ENCODE measurements at places on chromosomes 4 and X.

DNA sequence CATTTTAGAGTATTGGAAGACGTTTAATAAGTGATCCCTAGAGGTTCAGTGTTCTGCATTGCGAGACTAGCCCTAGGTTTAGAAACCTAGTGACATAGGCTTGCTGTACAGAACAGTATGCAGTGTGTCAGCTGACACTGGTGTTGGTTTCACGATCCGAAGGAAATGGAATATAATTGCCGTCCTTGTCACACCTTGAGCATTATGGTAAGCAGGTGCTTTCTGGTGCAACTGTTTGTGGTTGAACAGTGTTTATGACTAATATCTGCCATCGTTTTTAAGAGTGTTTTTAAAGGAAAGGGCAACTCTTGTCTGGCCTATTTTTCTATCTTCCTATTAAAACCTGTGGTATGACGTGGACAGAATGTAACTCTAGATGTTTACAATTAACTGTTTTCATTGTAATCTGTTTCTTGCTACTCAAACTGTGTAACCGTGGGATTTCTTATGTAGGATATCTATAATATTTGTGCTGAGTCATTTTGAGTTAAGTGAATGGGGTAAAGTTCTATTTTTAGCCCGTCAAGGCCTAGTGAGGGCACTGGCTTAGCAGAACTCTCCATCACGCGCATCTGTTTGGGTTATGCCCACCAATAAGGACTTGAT is 53.8 kb upstream of the TBC1D14 start:
- H3K4me3 ChIP-seq: no peak overlapping the region
- no peaks in the 10 kb centered on the region for H3K4me1 ChIP-seq
- peaks cover 48% of the 10 kb centered on the region for H3K36me3 ChIP-seq
- no peak overlapping the region for H3K27ac ChIP-seq

DNA sequence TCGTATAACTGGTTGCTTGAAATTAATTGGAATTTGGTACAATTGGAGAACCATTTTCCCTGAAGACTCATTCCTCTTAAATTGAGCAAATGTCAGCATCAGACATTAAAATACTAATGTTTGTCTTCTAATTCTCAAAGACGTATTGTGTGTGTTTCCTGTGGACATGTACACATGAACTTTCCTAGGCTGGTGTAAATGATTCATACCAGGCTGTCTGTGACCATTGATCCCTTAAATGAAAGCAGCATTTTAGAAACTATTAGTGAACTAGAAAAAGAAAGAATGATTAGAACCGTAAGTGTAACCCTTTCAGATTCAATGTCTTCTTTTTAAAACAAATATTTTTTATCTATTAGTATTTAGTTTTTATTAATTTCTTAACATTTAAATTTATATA is 332.9 kb downstream of the PPP3CA start:
- H3K27me3 ChIP-seq: peaks cover 3% of the 10 kb centered on the region
- H3K4me3 ChIP-seq: no peak overlapping the region
- no peaks in the 10 kb centered on the region for H3K4me1 ChIP-seq
- H3K36me3 ChIP-seq: no peaks in the 10 kb centered on the region

- peaks cover 31% of the 10 kb centered on the region for H3K27me3 ChIP-seq
- no peak overlapping the region for H3K27ac ChIP-seq
- no peaks in the 10 kb centered on the region for H3K36me3 ChIP-seq
- H3K4me3 ChIP-seq: no peak overlapping the region
These were observed 39.2 kb upstream of the CRMP1 start for GRCh38 chr4:5932035-5932568.

- no peaks in the 10 kb centered on the region for H3K36me3 ChIP-seq
- peaks cover 5% of the 10 kb centered on the region for H3K27me3 ChIP-seq
- no peaks in the 10 kb centered on the region for H3K4me1 ChIP-seq
- no peak overlapping the region for H3K27ac ChIP-seq
These were observed 155.0 kb downstream of the MSL3 start for GRCh38 chrX:11913001-11913400.

DNA sequence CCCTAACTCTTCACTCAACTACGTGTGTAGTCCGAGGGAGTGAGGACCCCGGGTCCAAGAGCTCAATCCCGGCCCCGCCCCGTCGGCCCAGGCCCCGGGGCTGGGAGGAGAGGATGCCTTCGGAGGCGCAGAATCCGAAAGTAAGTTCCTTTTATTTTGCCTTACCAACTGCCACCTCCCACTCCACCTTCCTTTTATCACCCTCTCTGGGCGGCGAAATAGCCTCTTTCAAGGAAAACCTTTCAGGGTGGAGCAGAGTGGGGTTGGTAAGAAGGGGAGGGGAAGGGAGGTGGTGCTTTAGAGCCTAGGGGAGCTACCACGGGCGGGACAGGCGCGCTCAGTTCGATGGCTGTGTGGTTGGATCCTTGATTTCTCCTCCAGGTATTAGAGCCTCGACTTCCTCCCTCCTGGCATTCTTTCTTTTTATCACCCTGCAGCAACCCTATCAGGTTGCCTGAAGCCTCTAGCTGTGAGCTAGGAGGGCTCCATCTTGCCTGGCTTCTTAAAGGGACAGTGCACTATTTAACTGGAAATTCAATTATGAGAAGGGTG is 191.2 kb downstream of the RRAGB start:
- H3K4me3 ChIP-seq: peak overlapping the region; percentile 94
- H3K27me3 ChIP-seq: peaks cover 3% of the 10 kb centered on the region
- no peaks in the 10 kb centered on the region for H3K36me3 ChIP-seq
- peak; percentile 7 for DNase-seq
- H3K4me1 ChIP-seq: no peaks in the 10 kb centered on the region

DNA sequence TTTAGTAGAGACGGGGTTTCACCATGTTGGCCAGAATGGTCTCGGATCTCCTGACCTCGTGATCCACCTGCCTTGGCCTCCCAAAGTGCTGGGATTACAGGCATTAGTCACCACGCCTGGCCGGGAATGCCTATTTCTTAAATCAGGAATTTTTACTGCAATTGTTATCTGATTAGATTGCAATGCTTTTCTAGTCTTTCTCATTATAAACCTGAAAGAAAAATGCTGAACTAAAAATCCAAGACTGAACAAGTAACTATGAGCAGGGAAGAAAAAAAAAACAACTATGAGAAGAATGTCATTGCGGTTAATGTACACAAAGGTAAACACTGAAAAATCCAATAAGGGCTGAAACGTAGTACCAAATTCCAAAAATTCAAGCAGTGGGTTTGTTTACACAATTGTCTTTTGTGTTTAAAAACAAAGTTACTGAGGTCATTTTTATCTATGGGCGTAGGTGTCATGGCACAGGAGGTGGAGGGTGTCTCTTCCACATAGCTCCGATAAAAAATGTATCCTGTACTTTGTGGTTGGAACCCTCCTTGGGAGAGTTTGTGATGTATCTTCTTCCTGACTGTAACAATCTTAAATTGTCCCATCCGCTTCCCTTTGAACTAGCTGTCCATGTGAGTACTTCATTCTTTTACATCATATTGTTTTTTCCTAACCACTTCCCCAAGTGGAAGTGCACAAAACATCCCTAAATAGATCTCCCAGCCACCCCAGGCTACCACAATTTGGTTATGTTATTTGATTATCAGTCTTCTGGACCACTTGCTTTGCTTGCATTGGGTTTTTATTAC is 11.1 kb upstream of the TMEM156 start:
- H3K4me3 ChIP-seq: peak overlapping the region; percentile 89
- peak overlapping the region; percentile 52 for H3K27ac ChIP-seq
- H3K27me3 ChIP-seq: no peaks in the 10 kb centered on the region
- H3K4me1 ChIP-seq: peaks cover 37% of the 10 kb centered on the region
- DNase-seq: no peak

DNA sequence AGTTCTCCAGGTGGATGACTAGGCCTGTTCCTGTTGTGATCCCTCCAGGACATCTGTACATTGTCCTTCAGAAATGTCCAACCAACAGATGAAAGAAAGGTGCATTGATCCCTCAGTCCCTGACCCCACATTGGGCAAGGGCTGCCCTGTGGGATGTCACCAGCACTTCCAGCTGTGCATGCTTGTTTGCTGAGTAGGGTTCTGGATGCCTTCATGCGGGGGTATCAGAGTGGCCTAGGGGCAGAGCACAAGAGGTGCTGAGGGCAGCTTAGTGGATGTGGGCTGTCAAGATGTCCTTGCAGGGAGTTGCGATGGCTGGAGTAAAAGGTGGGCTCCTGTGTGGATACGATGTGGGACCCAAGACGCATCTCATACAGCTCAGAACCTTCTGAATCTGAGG is 112.5 kb downstream of the PALLD start:
- no peaks in the 10 kb centered on the region for H3K36me3 ChIP-seq
- no peak for DNase-seq
- H3K4me3 ChIP-seq: no peak overlapping the region
- peaks cover 64% of the 10 kb centered on the region for H3K4me1 ChIP-seq
- H3K27me3 ChIP-seq: peaks cover 8% of the 10 kb centered on the region

DNA sequence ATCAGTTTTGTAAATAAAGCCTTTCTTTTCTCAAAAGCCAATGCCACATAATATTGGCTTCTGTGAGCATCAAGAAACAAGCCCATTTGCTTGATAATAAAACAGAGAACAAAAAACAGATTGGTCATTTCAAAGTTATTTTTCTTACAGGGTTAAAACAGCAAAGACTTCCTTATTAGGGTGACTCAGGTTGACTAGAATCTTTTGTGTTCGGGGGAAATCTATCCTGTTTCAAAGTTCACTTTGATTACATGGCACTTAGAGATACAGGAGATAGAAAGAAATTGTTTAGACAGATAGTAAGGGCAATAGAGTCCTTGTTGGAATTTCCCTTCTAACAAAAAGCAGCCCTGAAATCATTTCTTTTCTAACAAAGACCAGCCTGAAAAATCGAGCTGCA is 170.0 kb upstream of the GLRA2 start:
- H3K27me3 ChIP-seq: no peaks in the 10 kb centered on the region
- no peak overlapping the region for H3K4me3 ChIP-seq
- peak overlapping the region; percentile 27 for H3K27ac ChIP-seq

- H3K27ac ChIP-seq: no peak overlapping the region
- DNase-seq: no peak
- no peak overlapping the region for H3K4me3 ChIP-seq
- H3K4me1 ChIP-seq: no peaks in the 10 kb centered on the region
- peaks cover 7% of the 10 kb centered on the region for H3K27me3 ChIP-seq
- peaks cover 8% of the 10 kb centered on the region for H3K36me3 ChIP-seq
These were observed 28.4 kb downstream of the ASMTL start for GRCh38 chrX:1424147-1424851.

DNA sequence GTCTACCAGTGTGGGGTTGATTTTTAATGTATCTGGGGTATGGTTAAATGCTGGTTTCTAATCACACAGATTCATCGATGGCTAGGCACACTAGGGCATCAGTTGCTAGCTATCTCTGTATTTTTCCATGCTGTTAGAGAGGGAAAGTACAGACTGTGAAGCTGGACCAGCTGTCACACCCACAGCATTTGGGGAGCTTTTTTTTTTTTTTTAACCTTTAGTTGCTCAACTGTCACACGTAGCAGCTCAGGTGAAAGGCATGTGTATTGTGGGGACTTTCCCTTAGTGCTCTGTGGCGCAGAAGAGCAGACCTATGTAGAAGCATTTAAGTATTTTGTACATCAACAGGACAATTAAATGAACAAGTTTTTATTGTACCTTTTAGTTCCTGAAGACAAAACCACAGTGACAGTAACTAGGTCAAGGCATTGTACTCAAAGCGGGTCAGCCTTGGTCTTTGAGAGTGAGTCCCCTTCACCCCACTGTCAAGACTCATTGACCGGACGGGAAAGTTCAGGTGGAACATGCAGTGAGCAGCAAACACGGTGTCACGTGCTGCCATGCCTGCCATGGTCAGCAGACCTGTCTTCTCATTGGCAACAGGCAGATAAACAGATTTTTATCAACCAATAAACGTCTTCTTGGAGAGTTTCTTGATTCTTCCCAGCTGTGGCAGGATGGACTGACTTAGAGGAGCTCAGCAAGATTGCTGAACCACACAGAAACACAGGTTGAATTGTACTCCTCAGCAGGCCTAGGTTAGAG is 65.3 kb downstream of the CASP3 start:
- H3K36me3 ChIP-seq: peaks cover 5% of the 10 kb centered on the region
- no peak overlapping the region for H3K4me3 ChIP-seq
- H3K27ac ChIP-seq: no peak overlapping the region
- peaks cover 6% of the 10 kb centered on the region for H3K4me1 ChIP-seq

GRCh38 chrX:100911731-100912130 is 17.0 kb downstream of the XKRX start:
- H3K27me3 ChIP-seq: peaks cover 4% of the 10 kb centered on the region
- no peak for DNase-seq
- H3K36me3 ChIP-seq: no peaks in the 10 kb centered on the region

GRCh38 chrX:31969714-31970113 is 897.9 kb upstream of the FTHL17 start:
- no peak for DNase-seq
- H3K4me3 ChIP-seq: no peak overlapping the region
- no peaks in the 10 kb centered on the region for H3K4me1 ChIP-seq
- H3K27me3 ChIP-seq: no peaks in the 10 kb centered on the region
- no peaks in the 10 kb centered on the region for H3K36me3 ChIP-seq

GRCh38 chr4:108446556-108446955 is 173.8 kb upstream of the RPL34 start:
- DNase-seq: peak; percentile 6
- H3K4me1 ChIP-seq: peaks cover 18% of the 10 kb centered on the region
- no peak overlapping the region for H3K4me3 ChIP-seq
- no peaks in the 10 kb centered on the region for H3K36me3 ChIP-seq
- peaks cover under 1% of the 10 kb centered on the region for H3K27me3 ChIP-seq

GRCh38 chr4:129641179-129641578 is 545.2 kb downstream of the C4orf33 start:
- H3K4me3 ChIP-seq: no peak overlapping the region
- H3K4me1 ChIP-seq: peaks cover 4% of the 10 kb centered on the region
- peaks cover 4% of the 10 kb centered on the region for H3K36me3 ChIP-seq
- peak; percentile 59 for DNase-seq
- H3K27ac ChIP-seq: no peak overlapping the region

- no peak overlapping the region for H3K27ac ChIP-seq
- no peak for DNase-seq
- peaks cover 77% of the 10 kb centered on the region for H3K36me3 ChIP-seq
- peaks cover 4% of the 10 kb centered on the region for H3K27me3 ChIP-seq
- no peak overlapping the region for H3K4me3 ChIP-seq
These were observed 22.0 kb downstream of the TBL1X start for GRCh38 chrX:9486786-9487387.

DNA sequence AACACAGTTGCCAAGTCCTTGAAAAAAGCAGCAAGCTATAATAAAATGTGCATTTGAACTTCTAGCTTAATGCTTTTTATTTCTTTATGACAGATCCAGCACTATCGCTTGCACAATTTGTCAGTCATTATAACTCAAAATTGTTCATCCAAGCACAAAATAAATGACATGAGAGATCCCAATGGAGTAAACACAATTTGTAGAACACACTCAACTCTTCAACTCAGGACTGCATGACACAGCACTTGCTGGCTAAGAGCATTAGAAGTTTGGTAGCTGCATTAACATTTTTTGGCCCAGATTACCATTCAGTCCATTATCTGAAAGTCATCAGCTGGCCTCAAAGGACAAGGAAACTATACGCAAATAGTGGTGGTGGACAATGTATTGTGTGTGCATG is 530.1 kb downstream of the INPP4B start:
- peaks cover 10% of the 10 kb centered on the region for H3K36me3 ChIP-seq
- no peaks in the 10 kb centered on the region for H3K4me1 ChIP-seq
- peaks cover 9% of the 10 kb centered on the region for H3K27me3 ChIP-seq
- no peak overlapping the region for H3K27ac ChIP-seq
- no peak for DNase-seq

- H3K36me3 ChIP-seq: peaks cover 18% of the 10 kb centered on the region
- no peak overlapping the region for H3K27ac ChIP-seq
- H3K4me3 ChIP-seq: no peak overlapping the region
- no peaks in the 10 kb centered on the region for H3K27me3 ChIP-seq
- H3K4me1 ChIP-seq: no peaks in the 10 kb centered on the region
- DNase-seq: no peak
These were observed 14.2 kb upstream of the RBM3 start for GRCh38 chrX:48560056-48560455.

GRCh38 chr4:118363166-118363565 is 10.4 kb upstream of the PRSS12 start:
- peaks cover 4% of the 10 kb centered on the region for H3K27me3 ChIP-seq
- DNase-seq: no peak
- no peak overlapping the region for H3K27ac ChIP-seq
- H3K4me3 ChIP-seq: no peak overlapping the region
